Activated naive CD4-positive, alpha-beta T cell treated with anti-CD3 and anti-CD28 coated beads, Interleukin-2, amount 10 ng/mL, durations not matched to agents 7 days and 5 days (primary cell): ENCODE measurements at places on chromosomes 4 and X.

- no peak for DNase-seq
Measured at GRCh38 chr4:110287130-110287529, 88.7 kb upstream of the ELOVL6 start.

- no peak for DNase-seq
Measured at GRCh38 chr4:48991357-48991756, 5.3 kb downstream of the CWH43 start.

- DNase-seq = no peak
Measured at GRCh38 chr4:36301127-36301526, 19.7 kb downstream of the DTHD1 start.

- no peak for DNase-seq
Measured at GRCh38 chrX:129679901-129680300, 25.1 kb upstream of the APLN start.

- DNase-seq = peak; percentile 68
Measured at GRCh38 chrX:9342561-9343051, 122.3 kb upstream of the TBL1X start.

DNA sequence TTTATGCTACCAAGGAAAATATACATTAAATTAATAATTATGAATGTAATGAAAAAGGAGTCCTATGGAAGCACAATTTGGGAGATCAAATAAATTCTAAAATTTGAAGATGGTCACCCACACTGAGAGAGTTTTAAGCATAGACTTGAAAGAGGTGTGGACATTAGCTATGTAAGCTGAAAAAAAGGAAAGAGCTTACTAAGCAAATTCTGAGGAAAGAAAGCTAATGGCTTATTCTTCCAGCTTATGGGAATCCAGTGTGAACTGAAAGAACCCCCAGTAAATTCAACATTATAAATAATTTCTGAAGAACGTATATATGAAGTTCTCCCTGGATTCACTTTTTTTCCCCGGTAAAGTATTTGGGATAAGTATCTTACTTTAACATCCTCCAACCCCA, 78.2 kb upstream of the GUCY1A1 start:
- no peak for DNase-seq

DNA sequence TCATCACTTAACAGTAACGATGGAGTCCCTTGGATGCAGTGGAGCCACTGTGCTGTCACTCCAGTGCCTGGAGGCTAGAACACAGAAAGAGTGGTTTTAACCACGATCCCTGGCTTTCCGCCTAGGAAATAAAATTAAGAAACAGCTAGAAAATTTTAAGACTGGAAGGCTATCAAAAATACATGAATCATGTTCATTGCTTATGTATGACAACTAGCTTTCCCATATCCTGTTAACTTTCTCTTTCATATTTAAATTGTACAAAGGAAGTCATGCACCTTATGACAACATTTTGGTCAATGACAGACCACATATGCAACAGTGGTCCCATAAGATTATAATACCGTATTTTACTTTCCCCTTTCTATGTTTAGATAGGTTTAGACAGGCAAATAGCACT, 115.1 kb downstream of the GALNTL6 start:
- no peak for DNase-seq

DNA sequence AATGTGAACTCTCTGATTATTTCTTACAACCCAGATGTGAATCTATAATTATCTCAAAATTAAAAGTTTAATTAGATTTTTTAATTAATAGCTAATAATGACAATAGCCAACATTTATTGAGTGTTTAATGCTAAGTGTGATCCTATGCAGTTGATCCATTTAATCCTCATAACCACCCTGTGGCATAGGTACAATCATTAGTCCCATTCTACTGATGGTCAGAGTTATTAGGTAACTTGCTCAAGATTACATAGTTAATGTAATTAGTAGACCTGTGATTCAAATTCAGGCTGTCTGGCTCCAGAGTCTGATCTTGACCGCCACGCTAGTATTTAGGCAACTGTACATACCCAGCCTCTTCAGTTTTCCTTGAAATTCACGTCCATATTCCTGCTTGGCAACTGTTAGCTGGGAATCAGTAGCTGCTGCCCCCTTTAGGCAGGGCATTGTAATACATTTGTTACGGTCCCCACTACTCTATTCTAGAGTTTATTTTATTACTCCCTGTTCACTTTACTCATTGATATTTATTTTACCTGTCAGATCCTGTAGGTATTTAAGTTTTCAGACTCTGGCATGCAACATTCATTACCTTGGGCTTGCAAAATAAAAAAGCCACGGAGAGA, 20.6 kb upstream of the TEC start:
- DNase-seq = no peak

- no peak for DNase-seq
Measured at GRCh38 chr4:39786838-39787237, 88.9 kb downstream of the UBE2K start.

DNA sequence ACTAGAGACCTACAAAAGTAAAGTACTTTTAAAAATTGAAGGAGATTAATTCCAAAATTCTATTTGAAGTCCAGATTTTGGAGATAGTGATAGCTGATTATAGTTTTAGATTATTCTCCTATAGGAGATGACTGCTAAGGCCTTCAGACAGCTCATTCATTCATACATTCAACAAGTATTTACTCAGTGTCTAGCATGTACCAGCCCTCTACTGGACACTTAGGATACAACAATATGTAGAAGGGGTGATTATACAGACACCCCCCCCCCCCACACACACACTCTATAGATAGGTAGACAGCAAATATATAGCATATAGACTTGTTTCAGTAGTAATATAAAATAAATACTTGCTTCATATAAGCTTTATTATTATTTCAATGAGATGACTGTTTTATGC, 60.4 kb upstream of the TAF9B start:
- no peak for DNase-seq

DNA sequence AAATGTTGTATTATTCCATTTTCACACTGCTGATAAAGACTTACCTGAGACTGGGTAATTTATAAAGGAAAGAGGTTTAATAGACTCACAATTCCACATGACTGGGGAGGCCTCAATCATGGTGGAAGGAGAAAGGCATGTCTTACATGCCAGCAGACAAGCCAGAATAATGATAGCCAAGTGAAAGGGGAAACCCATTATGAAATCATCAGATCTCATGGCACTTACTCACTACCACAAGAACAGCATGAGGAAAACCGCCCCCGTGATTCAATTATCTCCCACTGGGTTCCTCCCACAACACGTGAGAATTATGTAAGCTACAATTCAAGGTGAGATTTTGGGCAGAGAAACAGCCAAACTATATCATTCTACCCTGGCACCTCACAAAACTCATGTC, 2535.1 kb downstream of the ARAP2 start:
- DNase-seq = no peak

DNA sequence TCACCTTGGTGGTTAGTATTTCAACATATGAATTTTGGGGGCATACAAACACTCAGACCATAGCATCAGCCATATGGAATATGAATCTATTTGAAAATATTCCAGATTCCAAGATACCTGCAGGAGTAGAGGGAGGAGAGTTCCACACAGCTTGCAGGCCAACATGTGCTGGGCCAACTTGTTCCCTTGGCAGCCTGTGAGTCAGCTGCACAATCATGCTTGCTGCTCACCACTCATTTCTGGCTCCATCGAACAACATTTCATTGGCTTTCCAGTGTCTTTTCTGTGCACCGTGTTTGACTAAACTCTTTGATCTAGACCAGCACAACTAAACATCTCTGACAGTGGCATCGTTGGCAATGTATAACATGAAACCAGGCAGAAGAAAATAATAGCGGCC, 282.5 kb upstream of the RASGEF1B start:
- DNase-seq = no peak

DNA sequence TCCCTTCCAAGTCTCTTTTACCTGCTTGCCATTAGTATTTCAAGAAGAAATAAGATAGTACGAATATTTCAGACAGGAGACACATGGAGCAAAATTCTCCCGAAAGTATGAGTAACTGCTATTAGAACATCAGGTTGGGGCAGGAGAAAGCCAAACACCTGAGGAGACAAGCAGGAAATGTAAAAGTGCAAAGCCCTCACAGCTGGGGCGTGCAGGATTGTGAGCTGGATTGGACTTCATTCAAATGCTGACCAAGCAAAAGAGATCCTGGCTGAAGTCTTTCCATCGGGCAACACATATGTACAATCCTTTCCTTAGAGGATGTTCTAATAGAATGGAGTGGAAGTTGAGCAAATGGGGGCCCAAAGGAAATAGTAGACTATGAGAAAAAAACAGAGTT, 76.8 kb downstream of the DTHD1 start:
- no peak for DNase-seq

- no peak for DNase-seq
Measured at GRCh38 chr4:793093-793861, 32.7 kb downstream of the CPLX1 start.

DNA sequence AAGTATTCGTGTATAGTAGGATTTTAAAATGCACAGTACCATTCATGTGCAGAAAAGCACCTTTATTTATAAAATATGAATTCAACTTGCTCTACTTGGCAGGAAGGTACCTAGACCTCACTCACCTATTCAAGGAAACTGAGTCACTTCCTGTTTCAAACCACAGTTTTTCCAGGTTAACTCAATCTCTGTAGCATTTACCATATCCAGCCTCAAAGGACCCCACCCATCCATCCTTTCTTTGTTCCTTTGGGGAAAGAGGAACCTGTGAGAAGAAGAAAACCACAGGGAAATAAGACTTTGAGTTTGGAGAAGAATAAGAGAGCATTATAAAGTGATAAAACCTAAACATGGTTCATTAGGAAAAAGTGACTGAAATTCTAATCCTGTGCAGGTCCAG, 250.7 kb downstream of the CBR4 start:
- DNase-seq = no peak

DNA sequence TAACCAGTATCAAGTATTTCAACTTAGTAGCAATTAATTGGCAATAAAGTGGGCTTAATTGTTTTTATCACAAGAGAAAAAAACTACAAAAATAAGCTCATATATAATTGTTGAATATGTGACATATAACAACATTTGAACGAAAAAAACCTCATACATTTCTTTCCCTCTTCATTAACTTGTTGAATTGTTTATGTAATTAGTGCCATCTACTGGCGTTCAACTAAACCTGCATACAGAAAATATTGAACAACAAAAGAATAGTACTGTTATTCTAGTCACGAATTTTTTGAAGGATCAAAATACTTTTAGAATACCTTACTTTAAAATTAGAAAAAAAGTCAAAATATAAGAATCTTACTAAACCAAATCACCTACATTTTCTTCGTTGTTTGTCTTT, 586.5 kb upstream of the FTHL17 start:
- no peak for DNase-seq

- no peak for DNase-seq
Measured at GRCh38 chrX:46589977-46590723, 16.6 kb downstream of the CHST7 start.

DNA sequence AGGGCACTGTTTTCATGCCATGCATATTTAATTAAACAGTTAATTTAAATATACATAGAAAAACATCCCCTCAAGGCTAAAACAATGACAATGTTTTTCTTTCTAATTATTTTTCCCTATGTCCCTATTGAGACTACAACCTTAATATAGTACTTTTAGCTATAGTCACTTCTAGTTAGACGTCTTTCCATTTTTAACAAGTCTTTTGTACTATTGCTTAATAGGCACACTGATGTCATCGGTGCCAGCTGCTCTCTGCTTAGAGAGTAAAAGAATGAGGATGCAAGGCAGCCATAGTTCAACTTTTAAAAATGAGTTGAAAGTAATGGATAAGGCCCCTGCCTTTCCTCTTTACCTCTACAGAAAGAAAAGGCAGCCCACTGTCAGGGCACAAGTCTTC, 191.1 kb downstream of the KCTD8 start:
- no peak for DNase-seq

GRCh38 chr4:184439856-184440594, 34.3 kb downstream of the IRF2 start:
- no peak for DNase-seq

- DNase-seq = no peak
Measured at GRCh38 chrX:10971176-10971575, 140.0 kb upstream of the HCCS start.

DNA sequence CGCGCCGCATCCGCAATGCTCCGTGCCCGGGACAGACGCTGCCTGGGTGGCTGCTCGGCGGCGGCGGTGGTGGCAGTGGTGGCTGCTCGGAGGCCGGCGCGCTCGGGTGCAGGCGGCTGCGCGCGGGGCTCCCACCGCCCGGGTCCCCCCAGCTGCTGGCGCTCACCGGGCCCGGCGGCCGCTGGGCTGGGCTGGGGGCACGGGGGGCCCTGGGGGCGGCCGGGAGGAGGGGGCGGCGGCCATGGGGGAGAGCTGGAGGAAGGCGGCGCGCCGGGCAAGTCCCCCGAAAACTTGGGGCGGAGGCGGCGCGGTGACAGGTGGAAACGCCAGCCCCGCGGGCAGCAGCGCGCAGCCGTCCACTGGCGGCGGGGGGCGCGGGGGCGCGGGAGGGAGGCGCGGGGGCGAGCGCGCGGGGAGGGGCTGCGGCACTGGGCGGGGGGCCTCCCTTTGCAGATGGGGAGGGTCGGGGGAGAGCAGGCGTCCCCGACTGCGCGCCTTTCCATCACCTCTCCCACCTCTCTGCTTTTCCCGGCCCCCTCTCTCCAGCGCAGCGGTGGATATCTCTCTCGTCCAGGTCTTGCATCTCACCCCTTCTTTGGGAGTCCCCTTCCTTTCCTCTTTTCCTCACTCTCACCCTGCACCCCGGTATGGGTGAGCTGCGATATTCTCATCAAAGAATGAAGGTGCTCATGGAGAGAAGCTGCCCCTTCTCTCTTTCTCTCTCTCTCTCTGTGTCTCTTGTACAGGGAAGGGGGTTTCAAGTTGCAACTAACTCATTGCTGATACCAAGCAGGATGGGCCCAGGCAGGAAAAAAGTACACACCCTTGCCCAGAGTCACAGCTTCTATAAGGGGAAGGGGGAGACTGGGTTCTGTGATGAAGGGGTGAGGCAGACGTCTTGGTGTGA, 83.7 kb upstream of the DHRSX start:
- no peak for DNase-seq

DNA sequence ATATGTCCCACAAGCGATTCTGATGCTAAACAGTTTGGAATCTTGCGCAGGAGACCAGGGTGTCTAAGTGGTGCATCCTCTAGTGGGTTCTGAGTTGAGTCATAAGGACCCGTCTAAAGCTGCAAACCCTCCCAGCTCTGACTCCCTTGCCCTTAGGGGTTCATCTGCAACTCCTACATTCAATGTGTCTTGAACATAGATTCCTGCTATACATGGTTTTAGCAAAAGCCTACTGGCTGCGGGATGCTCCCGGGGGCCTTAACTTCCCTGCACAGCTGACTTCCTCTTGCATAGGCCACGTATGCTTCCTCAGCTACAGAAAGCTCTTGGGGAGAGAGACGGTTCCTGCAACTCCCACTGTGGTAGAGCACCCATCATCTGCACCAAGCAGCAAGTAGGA, 236.7 kb downstream of the EVC2 start:
- no peak for DNase-seq

- DNase-seq = no peak
Measured at GRCh38 chr4:83281307-83281706, 3.3 kb downstream of the COQ2 start.

GRCh38 chr4:154082760-154083535, 294.1 kb upstream of the SFRP2 start:
- DNase-seq = no peak

- no peak for DNase-seq
Measured at GRCh38 chr4:94575652-94576051, 123.9 kb downstream of the PDLIM5 start.
